KG1 (cell line): ENCODE measurements at places on chromosomes 3 and 15.

DNA sequence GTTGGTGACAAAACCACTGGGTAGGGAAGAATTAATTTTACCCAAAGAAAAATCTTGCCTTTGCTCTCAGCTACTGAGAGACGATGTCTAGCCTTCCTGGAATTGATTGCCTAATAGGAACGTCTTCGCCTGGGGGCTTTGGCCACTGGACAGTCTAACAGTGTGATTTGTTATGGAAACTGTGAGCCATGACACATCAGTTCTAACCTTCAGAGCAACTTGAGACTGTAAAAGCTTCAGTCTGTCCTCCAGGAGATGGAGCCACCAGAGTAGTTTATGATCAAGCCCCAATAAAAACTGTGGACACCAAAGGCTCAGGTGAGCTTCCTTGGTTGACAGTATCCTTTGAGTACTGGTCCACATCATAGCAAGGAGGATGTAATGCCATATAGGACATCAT lies 235.8 kb upstream of the TMCO5A start:
- DNase-seq: no peak

GRCh38 chr3:28624084-28624483 lies 275.5 kb upstream of the AZI2 start:
- DNase-seq: no peak

DNA sequence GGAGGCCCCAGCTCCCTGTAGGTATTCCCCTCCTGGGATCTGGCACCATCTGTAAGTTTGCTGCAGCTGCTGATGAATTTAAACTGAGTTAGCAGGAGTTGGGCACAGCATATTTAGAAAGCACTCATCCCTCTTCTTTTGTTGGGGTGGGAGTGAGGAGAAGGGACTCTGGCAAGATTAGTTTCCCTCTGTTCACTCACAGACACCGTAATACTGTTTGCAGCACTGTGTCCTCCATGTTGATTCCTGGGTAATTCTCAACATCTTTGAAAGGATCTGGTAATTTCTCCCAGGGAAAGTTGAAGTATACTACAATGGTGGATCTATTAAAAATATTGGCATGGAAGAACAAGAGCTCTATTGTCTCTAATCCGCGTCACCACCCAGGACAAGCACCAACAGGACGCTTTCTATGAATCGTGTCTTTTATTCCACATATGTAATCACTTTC lies 173.3 kb downstream of the RBMS3 start:
- DNase-seq: no peak

DNA sequence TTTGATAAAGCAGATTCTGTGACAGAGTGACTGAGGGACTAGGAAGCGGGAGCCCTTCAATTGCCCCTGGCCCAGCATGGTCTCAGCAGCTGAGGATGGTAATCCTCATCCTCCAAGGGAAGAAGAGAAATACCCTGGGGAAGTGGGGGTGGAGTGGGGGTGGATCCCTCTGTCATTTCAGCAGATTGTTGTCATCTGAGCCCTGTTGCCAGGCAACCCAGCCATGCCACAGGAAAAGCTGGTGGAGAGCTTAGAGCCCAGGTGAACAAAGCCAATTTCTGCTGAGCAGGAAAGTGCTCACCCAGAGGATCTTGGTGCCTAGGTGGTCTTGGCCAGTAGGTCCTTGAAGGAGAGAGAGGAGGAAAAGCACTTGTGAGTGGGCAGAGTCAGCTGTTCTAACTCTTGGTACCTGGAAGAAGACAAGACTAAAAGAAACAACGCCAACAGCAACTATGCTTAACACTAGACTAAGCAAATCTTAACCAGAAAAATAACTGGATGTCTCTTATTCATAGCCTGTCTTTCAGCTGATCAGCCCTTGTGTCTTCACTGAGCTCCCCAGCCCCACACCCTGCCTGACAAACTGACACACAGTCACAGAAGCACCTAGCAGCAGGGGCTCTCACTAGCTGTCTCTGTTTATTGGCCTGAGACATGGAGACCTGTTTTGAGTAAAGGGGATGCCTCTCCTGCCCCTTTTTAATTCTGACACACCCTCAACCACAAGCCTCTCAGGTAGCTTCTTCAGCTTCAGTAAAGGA lies 40.1 kb upstream of the DCLK3 start:
- no peak for DNase-seq

DNA sequence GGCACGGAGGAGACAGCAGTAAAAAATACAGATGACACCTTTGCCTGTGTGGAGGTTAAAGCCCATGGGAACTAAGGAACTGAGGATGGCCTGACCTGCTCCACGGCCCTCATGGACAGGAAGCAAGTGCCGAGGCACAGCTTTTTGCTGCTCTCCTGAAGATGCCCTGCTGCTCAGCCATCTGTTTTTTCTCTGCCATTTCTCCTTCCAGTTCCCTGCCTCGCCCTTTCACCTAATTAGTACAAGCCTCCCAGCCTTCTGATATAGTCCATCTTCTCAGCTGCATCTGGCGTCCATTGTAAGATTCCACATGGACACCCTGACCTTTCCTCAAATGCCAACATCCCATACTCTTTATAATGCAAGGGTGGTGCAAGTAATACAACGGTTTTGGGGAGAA lies 11.8 kb upstream of the CXCR6 start:
- no peak for DNase-seq

- DNase-seq: no peak
Measured at GRCh38 chr3:49616491-49616941, 57.6 kb upstream of the APEH start.

- no peak for DNase-seq
Measured at GRCh38 chr3:111715911-111716523, 120.9 kb upstream of the ZBED2 start.

GRCh38 chr3:178044320-178044719 lies 491.9 kb upstream of the KCNMB2 start:
- no peak for DNase-seq

DNA sequence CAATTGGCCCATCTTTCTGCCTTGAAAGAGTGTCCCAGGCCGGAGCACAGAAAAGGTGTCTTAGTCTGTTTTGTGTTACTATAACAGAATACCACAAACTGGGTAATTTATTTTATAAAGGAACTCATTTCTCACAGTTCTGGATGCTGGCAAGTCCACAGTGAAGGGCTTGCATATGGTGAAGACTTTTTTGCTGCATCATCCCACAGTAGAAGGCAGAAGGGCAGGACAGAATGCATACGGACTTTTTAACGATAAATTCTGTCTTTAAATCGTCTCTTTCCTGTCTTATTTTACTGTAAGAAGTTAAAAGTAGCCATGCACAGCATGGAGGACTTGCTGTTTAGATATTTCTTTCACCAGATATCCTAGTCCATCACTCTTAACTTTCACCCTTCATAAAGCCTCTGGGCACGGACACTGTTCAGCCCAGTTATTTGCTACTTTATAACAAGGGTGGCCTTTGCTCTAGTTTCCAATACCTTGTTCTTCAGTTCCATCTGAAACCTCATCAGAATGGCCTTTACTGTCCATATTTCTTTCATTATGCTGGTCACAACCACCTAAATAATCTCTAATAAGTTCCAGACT lies 10.3 kb upstream of the EIF1B start:
- no peak for DNase-seq

DNA sequence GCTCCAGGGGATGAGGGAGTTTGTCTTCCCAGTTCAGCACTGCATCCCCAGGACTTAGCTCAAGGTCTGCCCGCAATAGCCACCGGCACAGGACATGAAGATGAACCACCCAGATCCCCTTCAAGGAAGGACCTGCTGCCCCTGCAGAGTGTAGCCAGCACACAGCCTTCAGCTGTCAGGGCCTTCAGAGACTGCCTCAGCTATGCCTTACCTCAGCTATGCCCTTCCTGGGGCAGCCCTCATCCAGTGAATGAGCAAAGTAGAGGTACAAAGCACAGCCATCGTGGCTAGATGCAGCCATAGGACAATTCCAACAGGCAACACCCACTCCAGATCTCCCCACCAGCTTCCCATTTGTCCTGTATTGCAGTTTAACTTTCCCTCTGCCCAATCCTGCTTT lies 291.2 kb upstream of the STT3B start:
- DNase-seq: no peak

- DNase-seq: no peak
Measured at GRCh38 chr3:126402178-126402577, 7.5 kb downstream of the CFAP100 start.

DNA sequence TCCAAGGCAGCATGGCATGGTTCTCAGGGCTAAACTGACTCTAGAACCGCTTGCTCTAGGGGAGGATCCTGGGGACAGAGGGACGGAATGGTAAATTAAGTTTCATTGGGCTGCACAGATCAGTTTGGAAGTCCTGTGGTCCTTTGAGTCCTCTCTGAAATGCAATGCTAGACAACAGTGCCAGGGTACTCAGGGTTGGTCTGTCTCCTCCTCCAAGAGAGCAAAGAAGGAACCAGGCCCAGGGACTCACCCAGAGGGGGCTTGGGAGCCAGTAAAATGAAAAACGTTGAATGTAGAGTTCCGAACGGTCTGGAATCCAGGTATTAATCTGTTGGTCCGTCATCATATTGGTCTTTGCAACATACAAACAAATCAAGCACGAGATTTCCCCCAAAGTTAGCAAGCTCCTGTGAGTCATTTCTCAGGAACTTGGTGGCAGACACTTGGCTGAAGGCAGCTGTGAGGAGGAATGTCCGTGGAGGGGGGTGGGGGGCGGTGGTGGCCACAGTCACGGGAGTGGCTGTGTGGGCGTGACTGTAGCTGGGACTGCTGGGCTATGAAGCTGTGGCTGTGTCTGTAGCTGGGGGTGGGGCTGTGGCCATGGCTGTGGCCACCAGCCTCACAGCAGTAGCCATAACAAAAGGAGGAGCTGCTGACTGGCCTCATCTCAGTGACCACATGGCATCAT lies 361.0 kb downstream of the SHQ1 start:
- no peak for DNase-seq

- no peak for DNase-seq
Measured at GRCh38 chr15:74319596-74320351, 47.7 kb downstream of the CYP11A1 start.

- no peak for DNase-seq
Measured at GRCh38 chr3:129199366-129199765, 15.7 kb upstream of the CNBP start.

- DNase-seq: no peak
Measured at GRCh38 chr3:179603831-179604230, 607 bp downstream of the MRPL47 start.

GRCh38 chr3:185332026-185332735 lies 30.8 kb upstream of the MAP3K13 start:
- no peak for DNase-seq

DNA sequence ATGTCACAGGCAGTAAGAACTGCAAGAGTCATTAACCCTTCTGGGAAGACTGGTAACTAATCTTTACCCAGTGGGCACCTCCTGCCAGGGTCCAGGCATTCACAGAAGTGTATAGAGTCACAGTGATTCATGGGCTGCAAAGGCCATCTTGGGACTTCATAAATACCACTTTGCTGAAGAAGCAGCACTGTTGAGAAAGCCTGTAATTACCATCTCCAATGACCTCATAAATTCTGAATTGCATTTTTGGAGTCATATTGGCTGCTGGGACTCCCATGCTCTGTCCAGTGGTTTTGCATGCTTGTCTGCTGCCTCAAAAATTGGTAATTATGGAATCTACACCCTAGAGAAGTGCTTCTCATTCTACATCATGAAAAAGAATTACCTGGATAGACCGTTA lies 837.2 kb downstream of the NTRK3 start:
- DNase-seq: no peak

DNA sequence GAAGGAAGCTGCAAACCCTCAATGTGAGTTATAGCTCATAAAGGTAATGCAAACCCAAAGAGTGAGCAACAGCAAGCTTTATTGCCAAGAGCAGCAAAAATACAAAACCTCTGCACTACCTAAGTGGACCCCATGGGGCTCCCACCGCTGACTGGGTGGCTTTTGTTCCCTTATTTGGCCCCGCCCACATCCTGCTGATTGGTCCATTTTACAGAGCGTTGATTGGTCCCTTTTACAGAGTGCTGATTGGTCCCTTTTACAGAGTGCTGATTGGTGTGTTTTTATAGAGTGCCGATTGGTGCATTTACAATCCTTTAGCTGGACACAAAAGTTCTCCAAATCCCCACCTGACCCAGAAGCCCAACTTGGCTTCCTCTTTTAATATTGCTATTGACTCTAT lies 154.5 kb upstream of the NSMCE3 start:
- no peak for DNase-seq

DNA sequence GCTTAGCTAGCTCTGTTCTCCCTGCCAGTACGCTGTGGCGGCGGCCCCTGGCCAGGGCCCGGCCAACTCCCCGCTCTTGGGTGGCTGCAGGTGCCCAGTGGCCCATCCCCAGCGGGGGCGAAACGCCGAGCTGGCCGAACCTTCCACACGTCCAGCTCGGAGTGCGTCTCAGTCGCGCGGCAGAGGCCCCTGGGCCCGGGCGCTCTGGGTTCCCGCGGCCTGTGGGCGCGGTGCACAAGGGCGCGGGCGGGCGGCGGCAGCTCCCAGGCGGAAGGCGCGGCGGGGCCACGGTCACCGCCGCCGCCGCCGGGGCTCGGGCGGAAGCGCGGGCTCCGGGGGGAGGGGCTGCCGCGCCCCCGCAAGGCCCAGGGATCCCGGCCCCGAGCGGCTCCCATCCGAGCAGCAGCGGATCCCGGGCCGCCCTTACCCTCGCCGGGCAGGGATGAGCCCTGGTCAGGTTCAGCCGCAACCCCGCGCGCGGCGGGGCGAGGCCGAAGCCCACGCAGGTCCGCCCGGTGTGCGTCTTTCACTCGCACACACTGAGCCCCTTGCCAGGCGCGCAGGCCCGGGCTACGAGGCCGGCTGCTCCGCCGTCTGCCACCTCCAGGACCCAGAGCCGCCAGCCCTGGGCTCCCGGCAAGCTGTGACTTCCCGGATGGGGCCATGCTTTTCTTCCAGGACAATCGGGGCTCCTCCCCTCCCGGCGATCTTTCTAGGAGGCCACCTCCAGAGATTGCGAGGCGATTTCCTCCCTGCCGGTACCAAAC lies 54.2 kb downstream of the CCDC54 start:
- DNase-seq: peak; percentile 20

DNA sequence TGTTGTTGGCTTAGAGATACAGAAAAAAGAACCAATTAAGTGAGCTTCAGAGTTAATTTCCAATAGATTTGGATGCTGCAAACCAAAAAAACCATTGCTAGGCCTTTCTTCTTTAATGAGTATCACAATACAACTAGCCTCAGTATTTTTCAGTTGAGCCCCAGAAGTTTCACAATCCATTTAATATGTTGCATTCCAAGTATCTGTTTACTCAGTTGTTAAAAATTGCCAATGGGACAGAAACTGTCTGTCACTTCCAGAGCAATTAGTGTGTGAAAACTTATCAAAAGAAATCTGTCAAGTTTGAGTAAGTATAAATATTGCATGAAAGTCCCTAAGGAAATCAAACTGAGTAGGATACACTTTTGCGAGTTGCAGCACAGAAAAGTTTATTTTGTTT lies 247.8 kb downstream of the IL5RA start:
- DNase-seq: no peak

DNA sequence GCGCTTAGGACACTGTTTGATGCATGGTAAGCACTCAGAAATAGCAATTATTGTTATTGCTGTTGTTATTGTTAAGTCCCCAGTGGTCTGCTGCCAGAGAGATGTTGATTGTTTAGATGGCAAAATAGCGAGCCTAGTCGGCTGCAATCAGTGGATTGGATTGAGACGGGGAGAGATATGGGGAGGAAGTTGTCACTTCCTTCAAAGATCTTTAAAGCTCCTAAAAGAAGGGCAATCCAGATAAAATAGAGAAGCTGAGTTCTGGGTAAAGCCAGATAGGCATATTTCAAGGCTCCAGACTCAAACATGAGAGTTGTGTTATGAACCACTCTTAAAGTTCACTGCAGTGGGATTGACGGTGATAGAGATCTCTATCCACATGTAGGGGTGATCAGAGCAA lies 64.5 kb downstream of the RYR3 start:
- DNase-seq: no peak
